Osteocyte (in vitro differentiated cells): ENCODE measurements at places on chromosomes 4 and X. TPM values are rescaled to one million over a fixed set of nuclear protein-coding genes. Genes with fewer than 3 reads are reported as not detected.

DNA sequence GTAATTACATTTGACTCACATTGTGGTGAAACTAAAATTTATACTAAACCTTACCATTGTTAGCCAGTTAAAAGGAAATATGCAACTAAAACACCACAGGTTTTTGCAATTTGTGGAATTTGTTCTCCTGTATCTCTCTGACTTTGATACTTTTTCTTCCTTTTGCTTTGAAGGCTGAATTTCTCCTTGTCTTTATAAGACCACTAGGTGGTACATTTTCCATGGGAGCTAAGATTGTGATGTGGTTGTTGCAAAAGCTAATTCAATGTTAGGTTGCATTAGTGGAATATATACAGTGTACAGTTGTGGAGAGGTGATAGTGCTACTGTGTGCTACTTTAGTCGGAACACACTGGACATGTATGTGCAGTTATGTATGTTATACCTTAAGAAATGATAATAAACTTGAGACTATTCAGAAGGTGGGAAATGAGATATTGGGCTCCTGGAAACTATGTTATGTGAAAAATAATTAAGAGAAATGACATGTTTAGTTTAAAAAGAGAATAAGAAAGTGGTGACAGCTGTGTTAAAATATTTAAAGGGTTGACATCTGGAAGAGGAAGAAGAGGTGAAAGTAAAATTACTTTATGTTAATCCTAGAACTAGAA lies 70.3 kb downstream of the ARL9 start:
- no peak overlapping the region for H3K4me3 ChIP-seq
- H3K4me1 ChIP-seq, result no peaks in the 10 kb centered on the region
- DNase-seq, result no peak
- no peak overlapping the region for H3K27ac ChIP-seq

GRCh38 chr4:15778289-15779241 lies at the start of gene CD38:
Gene CD38, plus strand, starts transcription at chr4:15778328. Its CDS starts 87 bp downstream, at chr4:15778415.
- no peak for DNase-seq
- H3K4me3 ChIP-seq, result peak within 1 kb of the TSS; percentile 78
- H3K4me1 ChIP-seq, result peaks cover 13% of the 10 kb centered on the region
- H3K36me3 ChIP-seq, result no peaks in the 10 kb centered on the region
- peak within 1 kb of the TSS; percentile 61 for H3K27ac ChIP-seq
- H3K27me3 ChIP-seq, result peaks cover 56% of the 10 kb centered on the region

DNA sequence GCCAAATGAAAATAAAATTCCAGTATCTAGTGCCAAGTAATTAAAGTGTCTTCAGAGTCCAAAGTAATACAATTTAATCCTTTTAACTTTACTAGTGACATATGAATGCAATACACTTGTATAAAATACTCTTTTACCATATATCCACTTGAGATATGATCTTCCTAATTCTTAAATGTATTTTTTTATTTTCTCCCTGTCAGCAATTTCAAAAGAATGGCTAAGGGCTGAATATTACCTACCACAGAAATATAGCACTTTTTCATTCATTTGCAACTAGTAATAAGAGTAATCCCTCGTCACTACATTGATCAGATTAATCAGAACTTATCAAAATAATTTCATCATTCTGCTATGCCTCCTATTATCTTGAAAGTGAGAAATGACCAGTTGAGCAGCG lies 10.1 kb upstream of the TBX22 start:
- H3K4me3 ChIP-seq, result no peak overlapping the region
- DNase-seq, result no peak
- no peak overlapping the region for H3K27ac ChIP-seq
- no peaks in the 10 kb centered on the region for H3K4me1 ChIP-seq
- no peaks in the 10 kb centered on the region for H3K36me3 ChIP-seq
- no peaks in the 10 kb centered on the region for H3K27me3 ChIP-seq

GRCh38 chr4:26985873-26986272 lies 125.2 kb downstream of the STIM2 start:
- no peak for DNase-seq
- no peaks in the 10 kb centered on the region for H3K27me3 ChIP-seq
- H3K36me3 ChIP-seq, result no peaks in the 10 kb centered on the region

DNA sequence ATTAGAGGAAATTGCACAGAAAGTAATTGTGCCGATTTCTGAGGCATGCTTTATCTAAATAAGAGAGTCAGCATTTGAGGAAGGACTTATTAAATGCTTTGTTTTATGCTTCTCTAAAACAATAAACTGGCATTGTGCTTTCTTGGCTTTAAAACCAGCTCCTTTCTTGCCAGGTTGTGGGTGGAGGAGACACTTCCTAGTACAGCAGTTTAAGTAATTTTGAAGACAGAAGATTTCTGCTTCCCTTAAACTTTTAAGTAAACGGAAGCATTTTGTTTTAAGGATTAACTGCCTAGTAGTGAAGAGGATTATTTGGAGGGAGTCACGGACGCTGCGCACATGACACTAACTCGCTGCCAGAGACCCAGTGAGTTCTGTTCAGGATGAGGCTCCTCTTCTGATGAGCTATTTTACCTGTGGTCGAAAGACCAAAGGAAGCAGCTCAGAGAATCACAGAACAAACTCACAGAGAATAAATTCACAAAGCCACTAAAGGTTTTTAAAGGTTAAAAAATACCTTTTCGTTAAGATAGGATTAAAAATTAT lies 169.5 kb downstream of the TLL1 start:
- H3K27ac ChIP-seq, result no peak overlapping the region
- no peaks in the 10 kb centered on the region for H3K27me3 ChIP-seq
- peaks cover 12% of the 10 kb centered on the region for H3K4me1 ChIP-seq
- H3K36me3 ChIP-seq, result peaks cover 8% of the 10 kb centered on the region

- peaks cover 3% of the 10 kb centered on the region for H3K27me3 ChIP-seq
- H3K4me1 ChIP-seq, result no peaks in the 10 kb centered on the region
- no peak for DNase-seq
- H3K36me3 ChIP-seq, result no peaks in the 10 kb centered on the region
- no peak overlapping the region for H3K4me3 ChIP-seq
- H3K27ac ChIP-seq, result no peak overlapping the region
Measured at GRCh38 chr4:6500481-6501140, 28.2 kb upstream of the PPP2R2C start.

DNA sequence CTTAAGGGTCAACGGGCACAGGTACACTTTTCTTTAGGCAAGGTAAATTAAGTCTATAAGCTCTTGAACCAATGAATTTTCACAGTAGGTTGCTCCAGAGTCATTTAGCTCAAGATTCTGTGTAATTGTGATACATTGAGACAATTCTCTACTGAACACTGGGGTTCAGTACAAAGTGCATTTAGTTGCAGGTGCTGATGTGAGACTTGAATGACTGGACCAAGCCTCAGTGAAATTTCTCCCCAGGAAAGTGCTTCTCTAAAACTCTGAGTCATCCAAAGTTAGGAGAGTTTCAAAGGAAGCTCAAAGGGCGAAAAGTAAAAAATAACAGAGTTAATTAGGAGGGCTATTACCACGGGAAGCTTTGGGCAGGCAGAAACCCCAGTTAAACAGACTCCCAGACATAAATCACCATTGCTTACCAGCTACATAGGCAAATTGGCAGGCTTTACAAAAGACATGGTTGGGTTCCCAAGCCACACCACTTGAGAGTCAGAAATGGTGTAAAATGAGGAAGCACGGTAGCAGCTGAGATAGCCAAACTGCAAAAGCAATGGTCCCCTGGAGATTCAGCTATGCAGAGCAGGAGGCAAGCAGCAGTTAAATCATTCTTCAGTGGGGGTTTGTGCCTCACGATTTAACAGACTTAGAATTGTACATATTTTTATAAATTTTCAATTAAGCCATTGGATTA lies 202.6 kb downstream of the PCDH19 start:
- no peaks in the 10 kb centered on the region for H3K4me1 ChIP-seq
- no peak for DNase-seq
- no peaks in the 10 kb centered on the region for H3K36me3 ChIP-seq
- no peak overlapping the region for H3K4me3 ChIP-seq

DNA sequence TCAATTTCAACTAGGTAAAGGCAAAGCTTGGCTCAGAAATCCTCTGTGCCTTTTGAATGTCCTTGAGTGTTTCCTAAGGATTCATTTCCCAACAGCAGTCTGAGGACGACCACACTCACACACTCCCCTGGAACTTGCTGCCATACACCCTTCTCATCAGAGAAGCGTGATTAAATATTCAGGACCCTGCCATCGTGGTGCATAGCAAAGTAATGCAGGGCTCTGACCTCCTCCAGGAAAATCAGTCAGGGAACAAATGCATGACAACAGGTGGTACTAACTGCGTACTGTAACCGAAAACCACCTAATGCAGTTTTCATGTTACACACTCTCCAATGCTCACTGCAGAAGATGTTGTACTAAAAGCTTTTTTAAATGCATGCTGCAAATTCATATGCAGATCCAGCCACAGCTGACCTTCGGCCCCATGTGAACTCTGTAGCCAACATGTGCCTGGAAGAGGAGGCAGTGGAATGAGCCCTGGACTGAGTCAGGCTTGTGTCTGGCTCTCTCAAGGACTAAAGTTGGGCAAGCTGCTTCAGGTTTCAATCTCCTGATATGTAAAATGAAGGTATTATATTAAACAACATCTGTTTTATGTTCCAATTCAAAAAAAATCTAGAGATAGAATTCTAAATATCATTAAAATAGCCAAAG lies 238.3 kb downstream of the KCNIP4 start:
- H3K4me1 ChIP-seq, result no peaks in the 10 kb centered on the region
- no peak overlapping the region for H3K27ac ChIP-seq
- no peak overlapping the region for H3K4me3 ChIP-seq
- H3K27me3 ChIP-seq, result peaks cover 2% of the 10 kb centered on the region
- no peaks in the 10 kb centered on the region for H3K36me3 ChIP-seq
- DNase-seq, result no peak

- peak overlapping the region; percentile 80 for H3K4me3 ChIP-seq
- no peaks in the 10 kb centered on the region for H3K27me3 ChIP-seq
- no peak for DNase-seq
- peak overlapping the region; percentile 25 for H3K27ac ChIP-seq
- no peaks in the 10 kb centered on the region for H3K36me3 ChIP-seq
Measured at GRCh38 chrX:46575991-46576392, 2.4 kb downstream of the CHST7 start.

DNA sequence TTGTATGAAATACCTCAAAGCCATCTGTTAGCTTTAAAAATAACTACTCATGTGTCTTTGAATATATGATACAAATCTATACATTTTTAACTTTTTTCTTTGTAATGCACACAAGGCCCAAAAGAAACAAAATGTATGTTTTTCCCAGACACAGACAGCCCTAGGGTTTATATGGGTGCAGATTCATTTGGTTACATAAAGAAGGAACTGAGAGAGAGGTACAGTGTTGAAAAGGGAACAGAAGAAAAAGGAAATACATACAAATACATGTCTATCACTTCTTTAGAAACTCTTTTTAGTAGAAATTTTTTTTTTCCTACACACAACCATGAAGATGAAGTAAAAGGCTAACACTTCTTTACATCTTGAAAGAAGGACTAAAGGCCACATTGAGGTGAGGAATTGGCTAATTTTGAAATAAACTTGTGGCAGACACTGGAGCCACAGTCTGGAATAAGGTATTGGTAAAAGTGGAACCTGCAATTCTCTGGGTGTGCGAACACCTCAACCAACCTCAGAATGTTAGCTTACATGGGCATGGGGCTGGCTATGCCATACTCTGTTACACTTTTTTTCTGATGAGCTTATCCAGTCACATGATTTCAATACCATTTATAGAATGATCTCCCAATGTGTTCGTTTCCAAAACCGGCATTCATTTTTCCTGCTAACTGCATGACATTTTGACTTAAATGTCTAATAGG lies 67.9 kb downstream of the FAM47C start:
- no peak for DNase-seq
- H3K4me1 ChIP-seq, result no peaks in the 10 kb centered on the region
- H3K4me3 ChIP-seq, result no peak overlapping the region
- no peaks in the 10 kb centered on the region for H3K27me3 ChIP-seq
- H3K27ac ChIP-seq, result no peak overlapping the region
- H3K36me3 ChIP-seq, result no peaks in the 10 kb centered on the region

GRCh38 chr4:98581126-98581525 lies 77.3 kb downstream of the TSPAN5 start:
- H3K27me3 ChIP-seq, result no peaks in the 10 kb centered on the region
- peak overlapping the region; percentile 76 for H3K27ac ChIP-seq
- no peak overlapping the region for H3K4me3 ChIP-seq
- peaks cover 74% of the 10 kb centered on the region for H3K4me1 ChIP-seq
- DNase-seq, result no peak

GRCh38 chr4:109915385-109916026 lies 2.8 kb downstream of the EGF start:
- no peak for DNase-seq
- H3K4me3 ChIP-seq, result no peak overlapping the region
- H3K27ac ChIP-seq, result no peak overlapping the region
- peaks cover 7% of the 10 kb centered on the region for H3K4me1 ChIP-seq

DNA sequence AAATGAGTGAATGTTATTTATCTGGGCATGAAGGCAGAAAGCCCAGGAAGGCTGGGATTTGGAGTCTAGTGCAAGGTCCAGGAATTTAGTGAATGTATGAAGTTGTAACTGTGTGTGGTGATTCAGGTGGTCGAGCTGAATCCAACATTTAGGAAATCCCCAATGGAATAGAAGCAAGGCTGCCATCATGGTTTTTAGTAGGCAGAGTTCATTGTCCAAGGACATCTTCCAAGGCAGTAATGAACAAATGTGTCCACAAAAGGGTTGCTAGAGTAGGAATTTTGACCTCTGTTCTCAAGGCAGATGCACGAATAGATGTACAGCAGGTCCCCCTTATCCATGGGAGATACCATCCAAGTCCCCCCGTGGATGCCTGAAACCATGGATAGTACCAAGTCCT lies 42.9 kb upstream of the ACSL1 start:
- no peak overlapping the region for H3K27ac ChIP-seq
- H3K4me1 ChIP-seq, result no peaks in the 10 kb centered on the region
- no peak overlapping the region for H3K4me3 ChIP-seq
- H3K27me3 ChIP-seq, result peaks cover 38% of the 10 kb centered on the region

DNA sequence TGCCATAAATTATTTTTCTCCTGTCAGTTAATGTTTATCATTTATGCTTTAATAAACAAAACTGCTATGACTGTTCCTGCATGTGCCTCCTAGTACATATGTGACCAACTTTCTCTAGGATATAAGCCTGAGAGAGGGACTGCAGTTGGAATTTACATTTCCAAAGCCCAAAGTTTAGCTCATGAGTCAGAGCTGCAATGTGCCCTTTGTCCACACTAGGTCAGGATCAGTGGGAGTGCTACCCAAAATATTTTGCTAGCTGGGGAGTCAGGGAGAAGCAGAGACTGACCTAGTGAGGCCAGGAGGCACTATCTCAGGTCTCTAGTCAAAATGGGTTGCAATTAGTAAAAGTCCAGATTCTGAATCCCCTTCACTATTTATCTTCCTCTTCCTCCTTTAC lies 92.7 kb downstream of the AR start:
- no peak overlapping the region for H3K4me3 ChIP-seq
- no peaks in the 10 kb centered on the region for H3K36me3 ChIP-seq
- peaks cover 6% of the 10 kb centered on the region for H3K4me1 ChIP-seq
- H3K27me3 ChIP-seq, result no peaks in the 10 kb centered on the region
- H3K27ac ChIP-seq, result no peak overlapping the region

The GPC3 gene
- 18.6 and 19.6 TPM in 2 replicates for total RNA-seq

The ARHGAP4 gene
- total RNA-seq, result 4.9 and 5.3 TPM in 2 replicates

The IL2 gene
- total RNA-seq, result not detected in 2 replicates

The SUPT20HL2 gene
- total RNA-seq, result not detected in 2 replicates
